ENCODE measurements at places on chromosomes 6 and 20.

DNA sequence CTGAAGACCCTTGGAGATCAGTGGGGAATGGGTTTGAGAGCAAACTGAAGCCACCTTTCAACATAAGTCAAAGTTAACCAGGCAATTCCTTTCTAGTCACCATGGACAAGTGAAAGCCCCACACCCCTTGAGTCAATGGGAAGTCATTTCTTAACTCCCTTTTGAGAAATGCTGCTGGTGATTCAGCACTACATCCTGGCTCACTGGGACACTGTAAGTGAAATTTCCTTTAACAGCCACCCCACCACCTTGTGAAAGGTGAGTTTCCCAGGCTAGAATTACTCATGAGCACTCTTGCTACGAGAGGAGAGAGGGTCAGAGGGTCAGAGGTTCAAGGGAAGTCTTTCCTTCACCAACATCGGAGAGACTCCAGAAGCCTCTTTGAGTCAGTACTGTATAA, 93.3 kb upstream of the MARCKS start:
- no peak for DNase-seq

DNA sequence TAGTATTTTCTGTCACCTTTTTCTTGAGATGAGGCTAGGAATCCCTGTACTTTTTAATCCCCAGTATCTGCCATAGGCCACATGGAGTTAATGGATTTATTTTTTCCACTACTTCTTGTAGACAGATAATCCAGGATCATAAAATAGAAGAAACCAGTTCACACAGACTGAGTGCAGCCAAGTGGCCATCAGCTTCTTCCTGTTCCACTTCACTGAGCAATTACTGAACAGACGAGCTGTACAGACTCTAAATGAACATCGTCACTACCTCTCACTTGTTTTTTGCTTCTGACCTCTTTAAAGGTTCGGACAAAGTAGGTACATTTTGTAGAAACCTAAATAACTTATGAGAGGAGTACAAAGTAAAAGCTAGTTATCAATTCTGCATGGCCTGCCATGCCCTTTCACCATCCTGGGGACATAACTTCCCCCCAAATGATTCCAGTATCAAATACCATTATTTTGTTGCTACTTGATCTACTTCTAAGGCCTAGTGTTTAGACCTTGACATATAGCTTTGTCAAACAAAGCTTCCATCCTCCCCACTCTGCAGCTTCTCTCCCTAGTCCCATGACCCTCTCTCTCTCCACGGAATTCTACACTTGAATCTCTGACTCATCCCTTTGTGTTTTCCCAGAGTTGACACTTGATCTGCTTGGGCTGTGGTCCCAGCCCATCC, 34.4 kb upstream of the ARHGAP18 start:
- no peak for DNase-seq

DNA sequence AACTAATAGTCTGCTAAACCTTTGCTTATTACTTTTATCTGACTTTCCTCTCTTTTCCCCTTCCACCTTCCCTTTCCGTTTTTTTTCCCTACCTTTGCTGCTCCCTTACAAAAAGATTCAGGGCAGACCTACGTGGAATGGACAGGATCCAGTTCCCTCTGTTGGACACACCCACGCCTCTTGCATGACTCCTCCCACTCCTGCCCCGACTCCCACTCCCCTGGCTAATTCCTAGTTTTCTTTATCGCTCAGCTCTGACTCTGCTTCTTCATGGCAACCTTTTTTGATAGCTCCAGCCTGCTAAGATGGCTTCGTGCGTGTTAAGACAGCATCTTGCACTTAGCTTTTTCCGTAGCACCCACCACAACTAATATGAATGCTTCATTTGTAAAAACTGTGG, 715.6 kb upstream of the NRSN1 start:
- no peak for DNase-seq

DNA sequence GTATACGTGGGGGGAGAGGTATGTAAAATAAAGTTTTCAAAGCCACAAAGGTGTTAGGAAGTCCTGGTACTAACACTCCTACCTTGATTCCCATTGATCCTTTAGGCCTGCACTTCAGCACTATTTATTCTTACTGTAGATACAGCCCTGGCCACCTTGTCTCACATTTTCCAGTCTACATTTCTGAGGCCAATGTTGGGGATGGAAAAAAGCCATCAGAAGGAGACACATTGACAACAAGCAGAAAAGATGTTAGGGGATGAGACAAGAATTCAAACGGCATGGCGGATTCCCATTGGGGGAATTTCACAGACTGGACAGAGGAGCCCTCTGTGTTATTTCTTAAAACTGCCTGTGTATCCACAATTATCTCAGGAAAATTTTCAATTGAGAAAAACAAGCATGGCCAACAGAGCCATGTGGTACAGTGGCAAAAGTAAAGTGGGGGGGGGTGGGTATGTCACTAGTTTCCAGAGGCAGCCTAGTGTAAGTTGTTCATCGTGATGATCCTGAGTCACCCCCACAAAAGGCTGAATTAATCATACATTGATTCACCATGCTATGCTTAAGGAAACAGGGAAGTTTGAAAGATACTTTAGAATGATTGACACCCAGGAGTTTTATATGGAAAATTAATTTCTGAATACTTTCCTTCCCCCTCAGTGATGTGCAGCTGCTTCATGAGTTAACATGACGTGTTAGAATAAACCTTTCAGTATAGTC, 40.5 kb downstream of the RREB1 start:
- no peak for DNase-seq

GRCh38 chr6:125818772-125819260, 28.1 kb downstream of the NCOA7 start:
- DNase-seq = no peak

DNA sequence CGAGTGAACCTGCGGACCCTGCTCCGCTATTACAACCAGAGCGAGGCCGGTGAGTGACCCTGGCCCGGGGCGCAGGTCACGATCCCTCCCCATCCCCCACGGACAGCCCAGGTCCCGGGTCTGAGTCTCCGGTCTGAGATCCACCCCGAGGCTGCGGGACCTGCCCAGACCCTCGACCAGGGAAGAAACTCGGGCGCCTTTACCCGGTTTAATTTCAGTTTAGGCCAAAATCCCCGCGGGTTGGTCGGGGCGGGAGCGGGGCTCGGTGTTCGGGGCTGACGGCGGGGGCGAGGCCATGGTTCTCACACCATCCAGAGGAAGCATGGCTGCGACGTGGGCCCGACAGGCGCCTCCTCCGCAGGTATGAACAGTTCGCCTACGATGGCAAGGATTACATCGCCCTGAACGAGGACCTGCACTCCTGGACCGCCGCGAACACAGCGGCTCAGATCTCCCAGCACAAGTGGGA, 46.9 kb upstream of the TRIM26 start:
- DNase-seq = no peak

DNA sequence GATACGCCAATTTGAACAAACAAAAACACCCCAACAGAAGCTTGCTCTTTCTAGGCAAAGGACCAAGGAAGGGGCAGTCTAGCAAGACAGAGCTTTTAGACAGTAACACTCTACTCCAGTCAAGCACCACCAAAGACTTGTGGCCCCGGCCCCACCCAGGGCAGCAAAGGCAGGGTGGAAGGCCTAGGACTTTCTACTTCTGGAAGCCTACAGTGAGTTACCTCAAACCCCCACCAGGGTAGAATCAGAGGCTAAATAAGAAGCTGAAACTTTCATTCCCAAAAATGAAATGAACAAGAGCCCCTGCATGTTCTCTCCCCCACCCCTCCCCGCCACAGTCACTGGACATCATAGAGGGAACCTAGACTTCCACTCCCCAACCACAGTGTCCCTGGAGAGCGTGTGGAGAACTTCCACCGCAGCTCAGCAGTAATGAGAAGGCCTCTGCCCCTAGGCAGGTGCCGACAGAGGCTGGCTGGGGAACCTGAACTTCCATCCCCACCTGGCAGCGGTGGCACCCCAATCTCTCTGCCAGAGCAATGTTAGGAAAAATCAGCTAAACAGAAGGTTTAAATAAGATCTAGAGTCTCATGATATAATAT, 40.0 kb downstream of the KATNA1 start:
- DNase-seq = no peak

DNA sequence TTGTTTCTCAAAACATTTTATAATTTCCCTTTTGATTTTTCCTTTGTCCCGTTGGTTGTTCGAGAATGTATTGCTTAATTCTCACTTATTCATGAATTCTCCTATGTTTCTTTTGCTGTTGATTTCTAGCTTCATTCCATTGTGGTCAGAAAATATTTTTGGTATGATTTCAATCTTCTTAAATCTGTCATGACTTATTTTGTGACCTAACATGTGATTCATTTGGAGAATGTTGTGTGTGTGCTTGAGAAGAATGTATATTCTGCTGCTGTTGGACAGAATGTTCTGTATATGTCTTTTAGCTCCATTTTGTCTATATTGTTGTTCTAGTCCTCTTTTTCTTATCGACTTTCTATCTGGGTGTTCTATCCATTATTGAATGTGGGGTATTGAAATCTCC, 286.2 kb upstream of the RNF217 start:
- DNase-seq = no peak

- DNase-seq = no peak
Measured at GRCh38 chr6:25239498-25239897, 39.7 kb upstream of the CARMIL1 start.

- DNase-seq = no peak
Measured at GRCh38 chr6:70955441-70956190, 1.2 kb downstream of the B3GAT2 start.

- no peak for DNase-seq
Measured at GRCh38 chr6:3939964-3940363, 90.8 kb downstream of the FAM50B start.

DNA sequence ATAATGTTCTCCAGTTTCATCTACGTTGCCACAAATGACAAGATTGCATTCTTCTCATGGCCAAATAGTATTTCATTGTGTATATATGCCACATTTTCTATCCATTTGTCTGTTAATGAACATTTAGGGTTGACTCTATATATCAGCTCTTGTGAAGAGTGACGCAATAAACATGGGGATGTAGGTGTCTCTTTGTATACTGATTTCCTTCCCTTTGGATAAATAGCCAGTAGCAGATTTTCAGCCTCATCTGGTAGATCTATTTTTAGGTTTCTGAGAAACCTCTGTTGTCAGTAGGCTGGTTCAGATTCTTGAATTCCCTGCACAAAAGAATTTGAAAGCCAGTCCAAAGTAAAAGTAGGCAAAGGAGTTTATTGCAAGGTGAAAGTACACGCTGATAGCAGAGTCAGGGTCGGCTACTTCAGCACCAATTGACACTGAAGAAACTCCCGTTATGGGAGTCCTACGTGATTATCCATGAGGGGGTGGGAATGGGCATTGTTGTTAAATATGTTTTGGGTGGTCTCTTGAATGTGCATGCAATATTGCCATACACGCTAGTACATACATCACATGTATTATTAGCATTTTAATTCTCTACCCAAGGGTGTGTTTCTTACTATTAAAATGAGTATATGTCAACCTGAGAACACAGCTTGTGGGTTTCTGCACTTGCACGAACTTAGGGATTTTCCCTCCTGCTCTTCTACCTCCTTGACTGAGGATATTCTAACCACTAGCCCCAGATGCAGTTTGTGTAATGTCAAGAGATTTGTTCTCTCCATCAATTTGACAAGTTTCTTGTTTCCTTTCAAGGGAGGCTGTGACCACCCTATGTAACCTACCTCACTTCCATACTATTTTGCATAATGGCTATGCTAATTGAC, 14.4 kb upstream of the SLC17A2 start:
- no peak for DNase-seq

DNA sequence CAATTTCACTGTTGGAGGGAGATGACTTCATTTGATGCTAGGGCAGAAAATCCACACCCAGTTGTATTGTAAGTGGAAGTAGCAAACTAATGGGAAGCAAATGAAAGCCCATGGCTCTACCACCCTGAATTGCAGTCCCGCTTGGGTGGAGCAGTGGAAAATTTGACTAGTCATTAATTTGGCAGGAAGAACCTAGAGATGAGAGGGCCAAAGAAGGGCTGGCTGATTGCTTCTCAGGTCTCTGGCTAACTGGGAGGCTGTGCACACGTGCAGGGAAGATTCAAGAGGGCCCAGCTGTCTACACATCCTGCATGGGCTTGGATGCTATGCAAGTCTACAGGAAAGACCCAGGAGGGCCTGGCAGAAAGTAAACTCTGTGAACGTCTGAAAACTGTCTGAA, 466.2 kb downstream of the TFAP2A start:
- no peak for DNase-seq

GRCh38 chr6:30836431-30836866, 47.9 kb upstream of the DDR1 start:
- DNase-seq = no peak

GRCh38 chr6:137696765-137697164, 170.3 kb upstream of the TNFAIP3 start:
- no peak for DNase-seq

- no peak for DNase-seq
Measured at GRCh38 chr6:89067796-89068195, 12.8 kb upstream of the PNRC1 start.

DNA sequence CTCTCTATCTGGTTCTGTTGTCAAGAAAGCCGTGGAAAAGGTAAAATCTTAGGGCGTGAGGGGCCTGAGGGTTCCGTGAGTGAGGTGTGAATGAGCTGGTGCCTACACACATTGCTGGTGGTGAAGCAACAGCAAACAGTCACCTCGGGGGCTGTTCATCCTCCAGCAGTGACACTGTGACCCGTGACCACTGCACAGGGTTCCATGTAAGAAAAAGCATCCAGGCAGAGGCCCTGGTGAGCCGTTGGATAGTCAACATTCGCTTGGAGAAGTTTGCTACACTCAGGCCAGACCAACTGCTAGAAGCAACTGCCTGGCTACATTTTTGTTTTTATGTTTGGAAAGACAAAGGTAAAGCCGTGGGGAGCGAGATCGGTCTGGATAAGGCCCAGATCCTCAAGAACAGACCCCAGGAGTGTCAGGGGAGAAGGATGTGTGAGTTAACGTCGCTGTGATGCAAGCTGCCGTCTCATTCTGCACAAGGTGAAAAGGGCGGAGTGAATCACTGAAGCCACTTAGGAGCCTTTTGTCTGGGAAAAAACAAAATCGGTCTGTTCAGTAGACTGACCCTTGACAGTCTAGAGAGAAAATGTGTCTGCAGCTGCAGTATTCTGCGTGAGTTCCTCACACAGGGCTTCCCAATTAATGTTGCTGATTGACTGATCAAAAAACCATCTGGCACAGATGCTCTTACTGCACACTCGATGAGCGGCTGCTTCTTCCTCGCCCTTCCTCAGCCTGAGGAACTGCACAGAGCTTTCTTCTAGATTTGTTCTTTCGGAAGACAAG, 404.0 kb downstream of the SMOC2 start:
- DNase-seq = no peak

GRCh38 chr6:163741743-163742363, 327.3 kb downstream of the QKI start:
- DNase-seq = no peak

- DNase-seq = no peak
Measured at GRCh38 chr20:32036716-32037485, 15.1 kb upstream of the HCK start.

Data from cerebellar nuclear complex (tissue), 1 donor.